ENCODE measurements at places on chromosomes 4 and X.
A peak's percentile ranks its signal among the peaks of the same experiment; 100 is the strongest.

- DNase-seq, result no peak
These were observed 31.9 kb downstream of the ART3 start for GRCh38 chr4:76106442-76106841.

DNA sequence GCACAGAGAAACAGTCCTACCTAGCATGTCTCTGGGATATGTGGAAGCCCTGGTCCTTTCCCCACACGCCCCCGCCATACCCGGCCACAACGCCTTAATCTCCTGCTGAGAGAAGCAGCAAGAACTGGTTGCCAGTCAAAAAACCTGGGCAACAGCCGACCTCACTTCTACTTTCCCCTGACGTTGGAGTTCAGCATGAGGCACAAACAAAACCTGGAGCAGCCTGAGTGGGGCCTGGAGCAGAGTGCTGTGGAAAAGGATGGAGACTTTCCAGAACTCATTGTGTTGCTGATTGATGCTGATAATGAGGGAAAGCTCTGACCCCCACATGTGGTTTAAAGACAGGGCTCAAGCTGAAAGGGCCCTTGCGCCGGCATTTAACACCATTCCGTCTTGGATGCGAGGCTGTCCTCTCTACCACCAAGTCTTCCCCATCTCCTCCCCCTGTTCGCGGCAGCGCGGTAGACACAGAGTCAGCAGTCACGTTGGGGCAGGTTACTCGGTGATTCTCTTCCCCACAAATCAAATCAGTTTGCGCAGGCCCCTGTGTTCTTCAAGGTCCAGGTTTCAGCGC is 666 bp downstream of the CCDC158 start:
- no peak for DNase-seq

DNA sequence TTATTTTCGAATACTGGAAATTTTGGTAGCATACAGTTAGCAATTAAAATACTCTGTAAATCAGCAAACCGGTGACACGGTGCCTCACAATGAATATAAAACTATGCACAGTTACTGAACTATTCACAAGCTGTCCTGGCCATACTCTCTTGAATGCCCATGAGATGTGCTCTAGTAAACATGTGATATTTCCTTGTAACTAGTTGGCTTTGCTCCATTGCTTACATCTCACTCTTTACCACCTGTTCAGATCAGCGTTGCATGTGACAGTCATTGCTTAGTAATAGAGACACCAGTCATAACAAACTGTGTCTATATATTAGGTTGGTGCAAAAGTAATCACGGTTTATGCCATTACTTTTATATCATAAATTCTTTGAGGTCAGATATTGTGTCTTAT is 897.9 kb upstream of the FTHL17 start:
- no peak for DNase-seq

DNA sequence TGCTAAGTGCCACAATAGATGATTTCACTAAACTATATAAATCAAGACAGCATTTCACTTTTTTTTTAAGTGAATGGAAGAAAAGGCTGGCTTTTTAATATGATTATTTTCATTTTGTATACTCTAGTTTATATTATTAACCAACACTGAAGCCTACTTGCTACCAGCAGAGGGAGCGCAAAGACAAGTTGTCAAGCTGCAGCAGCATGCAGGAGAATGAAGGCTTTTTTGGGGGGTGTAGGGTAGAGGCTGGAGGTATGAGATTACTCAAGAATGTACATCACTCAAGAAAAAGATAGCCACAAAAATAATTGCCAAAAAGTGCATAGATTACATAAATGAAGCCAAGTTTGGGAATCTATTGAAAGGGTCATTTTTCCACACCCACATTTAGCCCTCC is 519.5 kb downstream of the FGF13 start:
- peak; percentile 0 for DNase-seq

- no peak for DNase-seq
These were observed 519.3 kb upstream of the NR3C2 start for GRCh38 chr4:148961526-148961925.

- DNase-seq, result no peak
These were observed 95.4 kb downstream of the MBNL3 start for GRCh38 chrX:132393485-132393884.

GRCh38 chr4:10694151-10694827 is 9.7 kb upstream of the CLNK start:
- no peak for DNase-seq

DNA sequence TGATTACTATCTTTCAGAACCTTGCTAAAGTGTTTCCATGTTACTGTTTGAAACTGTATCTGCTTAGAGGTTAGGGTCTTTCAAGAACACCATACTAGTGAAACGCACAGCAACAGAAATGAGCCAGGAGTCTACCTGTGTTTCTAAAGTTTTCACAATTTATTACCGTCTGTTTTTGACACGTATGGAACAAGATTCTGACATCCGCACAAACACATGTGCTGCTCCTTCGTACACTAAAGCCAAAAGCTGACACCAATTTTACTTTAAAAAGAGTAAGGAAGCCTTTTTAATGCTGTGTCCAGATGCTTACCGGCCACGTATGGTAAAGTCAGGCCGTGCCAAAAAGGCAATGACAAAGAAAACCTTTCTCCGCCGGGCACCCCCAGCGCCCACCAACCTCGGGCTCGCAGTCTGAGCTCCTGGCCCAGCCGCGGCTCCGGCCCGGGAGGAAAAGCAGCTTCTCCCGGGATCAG is 532 bp downstream of the RPS4X start:
- DNase-seq, result no peak

DNA sequence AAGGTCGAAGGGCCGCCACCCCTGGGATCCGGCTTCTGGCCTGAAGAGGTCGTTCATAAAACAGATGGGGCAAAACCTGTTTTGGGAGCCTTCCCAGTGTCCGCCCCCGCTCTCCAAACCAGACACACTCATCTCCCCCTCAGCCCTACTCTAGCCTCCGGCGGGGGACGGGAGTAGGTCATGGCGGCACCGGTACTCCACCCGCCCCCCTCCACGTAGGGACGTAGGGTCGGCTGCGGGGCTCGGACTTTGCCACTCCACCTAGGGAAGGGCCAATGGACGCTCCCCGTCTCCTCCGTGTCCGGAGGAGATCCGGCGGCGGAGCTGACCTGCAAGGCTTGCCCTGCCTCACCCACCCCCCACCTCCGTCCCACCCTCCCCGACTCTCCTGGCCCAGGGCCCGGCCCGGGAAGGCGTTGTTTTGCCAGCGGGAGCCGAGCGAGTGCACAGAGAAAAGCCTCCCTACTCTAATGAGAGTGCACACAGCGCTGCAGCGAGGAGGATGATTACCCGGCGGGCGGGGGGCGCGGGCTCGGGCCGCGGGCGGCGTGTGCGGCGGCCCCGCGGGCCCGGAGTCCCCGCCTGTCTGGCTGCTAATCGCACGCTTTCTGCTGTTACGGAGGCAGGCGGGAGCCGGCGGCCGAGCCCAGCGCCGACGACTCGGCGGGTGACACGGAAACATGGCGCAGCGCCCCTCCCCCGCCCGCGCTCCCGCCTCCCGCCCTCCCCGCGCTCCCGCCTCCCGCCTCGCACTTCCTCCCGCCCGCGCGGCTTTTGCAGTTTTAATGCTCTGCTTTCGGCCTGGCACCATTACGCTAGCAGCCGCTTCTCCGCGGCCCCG is 8.3 kb upstream of the BCOR start:
- peak; percentile 89 for DNase-seq

- no peak for DNase-seq
These were observed 88.9 kb downstream of the RBM47 start for GRCh38 chr4:40540800-40541199.

DNA sequence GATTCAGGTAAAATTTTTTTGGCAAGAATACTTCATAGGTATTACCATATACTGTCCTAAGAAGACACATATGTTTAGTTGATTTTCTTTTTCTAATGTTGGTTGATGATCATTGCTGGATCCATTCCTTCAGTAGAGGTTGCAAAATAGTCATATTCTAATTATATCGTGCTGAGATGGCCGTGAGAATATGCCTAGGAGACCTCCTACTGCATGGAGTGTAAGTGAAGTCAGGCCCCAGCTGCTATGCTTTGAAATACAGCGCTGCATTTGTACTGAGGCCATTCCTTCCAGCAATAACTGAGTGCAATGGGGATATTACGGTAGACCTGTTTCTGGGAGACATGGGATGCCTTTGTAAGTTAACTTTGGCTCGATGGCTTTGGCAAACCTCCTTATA is 6.7 kb upstream of the PLAC8 start:
- no peak for DNase-seq

- DNase-seq, result no peak
These were observed 6.2 kb upstream of the CXCL3 start for GRCh38 chr4:74044677-74045076.

DNA sequence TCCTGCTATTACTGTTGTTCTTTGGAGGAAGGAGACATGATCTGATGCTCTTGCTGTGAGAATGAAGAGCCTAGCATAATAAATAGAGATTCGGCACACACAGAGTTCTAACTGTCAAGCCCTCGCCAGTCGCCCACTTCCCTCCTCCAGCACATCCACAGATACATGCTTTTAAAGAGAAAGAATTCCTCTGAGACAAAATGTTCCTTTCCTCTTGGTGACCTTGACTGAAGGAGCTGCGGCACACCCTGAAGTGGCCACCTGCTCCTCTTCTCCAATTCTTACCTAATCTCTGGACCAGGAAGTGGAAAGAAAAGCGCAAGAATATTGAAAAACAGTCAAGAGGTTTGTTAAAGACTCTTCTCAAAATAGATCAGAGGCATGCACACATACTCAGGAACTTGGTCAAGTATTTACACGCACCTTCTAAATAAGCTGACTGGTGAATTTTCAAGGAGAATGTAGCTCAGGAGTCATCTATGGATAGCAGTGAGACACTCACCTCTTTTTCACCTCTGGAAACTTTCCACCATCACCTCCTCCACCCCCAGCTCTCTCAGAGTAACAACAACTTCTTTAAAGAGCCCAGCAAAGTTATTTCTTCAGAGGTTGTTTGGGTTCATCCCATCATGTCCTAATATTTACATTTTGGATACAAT is 95.4 kb downstream of the PARM1 start:
- no peak for DNase-seq

DNA sequence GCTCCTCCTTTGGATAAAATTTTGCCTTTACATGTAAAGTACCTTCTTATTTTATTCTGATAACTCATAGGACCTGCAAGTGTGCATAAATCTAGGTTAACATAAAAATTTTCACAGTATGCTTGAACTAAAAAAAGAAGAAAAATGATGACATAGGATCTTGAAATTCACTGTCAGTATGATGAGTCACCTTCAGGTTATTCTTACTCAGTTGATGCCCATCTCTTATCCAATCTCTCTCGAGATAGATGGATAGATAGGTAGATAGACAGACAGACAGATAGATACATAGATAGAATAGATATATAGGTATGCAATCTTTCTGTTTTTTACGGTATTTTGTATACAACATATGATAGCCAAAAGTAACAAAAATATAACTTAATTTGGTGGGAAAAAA is 485.5 kb downstream of the NAF1 start:
- no peak for DNase-seq

DNA sequence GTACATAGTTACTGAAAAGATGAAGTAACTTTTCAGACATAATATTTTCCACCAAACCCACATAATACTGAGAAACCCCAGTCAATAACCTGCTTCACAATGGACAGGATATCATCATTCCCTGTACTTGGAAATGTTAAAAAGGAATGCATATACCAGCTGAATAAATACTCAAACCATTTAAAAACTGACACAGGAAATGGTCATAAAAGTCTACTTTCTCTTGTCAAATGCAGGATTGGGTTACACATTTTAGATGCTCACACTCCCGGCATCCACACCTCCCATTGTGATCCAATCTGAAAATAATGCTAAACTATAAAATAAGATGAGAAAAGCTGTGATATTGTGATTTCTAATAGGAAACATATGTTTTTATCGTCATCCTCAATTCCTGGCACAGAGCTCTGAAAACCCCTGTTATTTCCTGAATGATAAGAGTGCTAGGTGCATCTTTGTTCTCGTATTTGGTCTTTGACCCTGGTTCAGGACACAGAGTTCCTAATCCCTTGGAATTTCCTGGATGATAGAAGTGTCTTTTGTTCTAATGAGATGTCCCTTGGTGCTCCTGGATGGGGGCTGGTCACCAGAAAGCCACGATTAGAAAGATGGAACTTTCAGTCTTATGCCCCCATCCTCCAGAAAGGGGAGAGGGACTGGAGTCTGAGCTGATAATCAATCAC is 821.3 kb downstream of the TRIML1 start:
- DNase-seq, result no peak

DNA sequence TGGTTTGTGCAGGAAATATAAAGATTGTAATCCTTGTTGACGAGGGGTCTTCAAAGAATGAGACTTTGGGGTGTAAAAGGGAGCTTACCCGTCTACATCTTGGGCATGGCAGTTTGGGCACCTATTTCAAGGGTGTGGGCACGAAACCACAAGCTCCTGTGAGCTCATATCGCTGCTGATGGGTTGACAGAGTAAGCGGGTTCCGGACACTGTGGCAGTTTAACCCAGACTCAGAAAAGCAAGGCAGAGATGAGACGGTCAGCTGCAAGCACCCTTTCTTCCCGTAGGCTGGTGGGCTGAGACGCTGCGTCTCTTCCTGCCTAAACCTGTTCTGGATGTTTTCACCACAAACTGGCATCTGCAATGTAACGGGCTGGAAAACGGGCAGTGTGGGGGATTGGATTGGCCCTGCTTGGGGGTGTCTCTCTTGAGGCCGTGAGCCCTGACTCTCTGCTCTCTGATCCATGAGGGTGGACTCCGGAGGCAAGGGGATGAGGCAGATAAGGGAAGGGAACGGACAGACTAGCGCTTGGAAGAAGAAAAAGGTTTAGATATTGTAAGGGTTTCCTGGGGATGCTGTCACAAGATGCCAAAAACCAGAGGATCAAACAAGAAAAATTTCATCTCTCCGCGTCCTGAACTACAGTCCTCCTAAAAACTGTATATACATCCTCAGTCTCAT is 237.5 kb downstream of the SHOX start:
- DNase-seq, result no peak

- no peak for DNase-seq
These were observed 46.6 kb downstream of the CLOCK start for GRCh38 chr4:55500072-55500471.

DNA sequence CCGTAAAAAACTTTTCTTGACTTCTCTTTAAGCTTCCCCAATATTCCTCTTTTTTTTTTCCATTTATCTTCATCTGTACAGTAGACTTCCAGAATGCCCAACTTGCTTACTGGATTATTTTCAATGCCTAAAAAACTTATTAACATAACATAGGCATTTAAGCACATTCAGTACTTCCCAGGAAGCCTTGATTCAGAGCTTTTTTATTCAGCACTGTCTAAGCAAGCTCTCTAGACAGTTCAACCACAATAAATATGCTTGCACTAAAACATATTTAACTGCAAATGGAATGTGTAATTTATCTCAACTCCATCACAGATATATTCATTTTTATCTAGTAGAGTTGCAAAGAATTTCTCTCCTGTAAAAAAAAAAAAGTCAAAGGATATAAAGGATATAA is 997.8 kb downstream of the ARAP2 start:
- DNase-seq, result no peak

- no peak for DNase-seq
These were observed 5.3 kb downstream of the IGFBP7 start for GRCh38 chr4:57104706-57105560.

DNA sequence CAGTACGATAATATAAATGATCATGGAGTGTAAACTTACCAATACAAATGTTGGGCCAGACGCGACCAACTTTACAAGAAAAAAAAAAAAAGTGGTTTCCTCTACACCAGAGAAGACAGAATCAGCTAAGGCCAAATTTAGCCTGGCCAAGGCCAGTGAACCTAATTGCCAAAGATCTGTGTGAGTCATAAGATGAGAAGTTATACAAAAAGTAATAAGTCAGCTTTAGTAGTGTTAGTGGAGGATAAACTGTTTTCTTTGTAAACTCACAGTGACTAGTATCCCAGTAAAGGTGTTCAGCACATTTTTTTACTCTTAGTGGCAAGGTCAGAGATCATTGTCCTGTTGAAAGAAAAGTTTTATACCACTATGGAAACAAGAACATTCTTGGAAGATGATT is 531.4 kb upstream of the TECRL start:
- DNase-seq, result no peak
